ENCODE measurements at places on chromosomes 2 and 18.

DNA sequence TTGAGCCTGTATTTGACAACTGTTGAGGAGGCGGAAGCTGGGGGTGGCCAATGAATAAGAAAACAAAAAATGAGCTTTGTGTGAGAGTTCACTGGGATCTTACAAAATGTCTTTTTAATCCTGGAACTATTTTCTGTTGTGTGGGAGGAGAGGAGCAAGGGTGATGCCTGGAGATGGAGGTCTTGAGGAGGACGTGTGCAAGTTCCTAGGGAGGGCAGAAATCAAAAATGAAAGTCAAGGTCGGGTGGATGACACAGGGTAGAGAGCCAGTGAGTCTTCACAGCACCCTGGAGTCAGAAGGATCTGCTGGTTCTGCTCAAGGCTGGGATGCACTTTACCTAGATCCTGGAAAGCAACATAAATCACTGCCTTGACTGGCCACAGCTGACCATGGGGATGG, 180.3 kb upstream of the PKDCC start:
- DNase-seq = no peak

- DNase-seq = no peak
Observed at GRCh38 chr2:176997074-176997791, 215.4 kb upstream of the HNRNPA3 start.

GRCh38 chr2:37291680-37292079, 33.0 kb downstream of the PRKD3 start:
- DNase-seq = no peak

DNA sequence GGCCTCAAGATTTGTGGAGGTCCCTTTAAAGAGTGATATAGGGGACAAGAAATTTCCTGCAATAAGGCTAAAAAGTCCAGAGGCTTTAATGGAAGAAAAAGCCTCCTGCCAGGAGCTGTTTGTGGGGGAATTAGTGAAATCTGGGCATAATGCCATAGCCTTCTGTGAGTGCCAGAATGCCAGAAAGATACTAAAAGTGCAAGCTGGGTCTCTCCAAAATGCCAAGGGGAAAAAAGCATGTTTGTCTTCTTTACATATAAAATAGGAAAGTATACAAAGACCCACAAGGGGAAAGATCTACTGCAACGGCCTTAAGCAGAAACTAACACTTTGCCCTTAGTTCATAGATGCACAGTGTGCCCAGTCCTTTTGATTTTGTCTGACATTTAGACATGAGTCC, 647.7 kb upstream of the ZNF804A start:
- DNase-seq = no peak

DNA sequence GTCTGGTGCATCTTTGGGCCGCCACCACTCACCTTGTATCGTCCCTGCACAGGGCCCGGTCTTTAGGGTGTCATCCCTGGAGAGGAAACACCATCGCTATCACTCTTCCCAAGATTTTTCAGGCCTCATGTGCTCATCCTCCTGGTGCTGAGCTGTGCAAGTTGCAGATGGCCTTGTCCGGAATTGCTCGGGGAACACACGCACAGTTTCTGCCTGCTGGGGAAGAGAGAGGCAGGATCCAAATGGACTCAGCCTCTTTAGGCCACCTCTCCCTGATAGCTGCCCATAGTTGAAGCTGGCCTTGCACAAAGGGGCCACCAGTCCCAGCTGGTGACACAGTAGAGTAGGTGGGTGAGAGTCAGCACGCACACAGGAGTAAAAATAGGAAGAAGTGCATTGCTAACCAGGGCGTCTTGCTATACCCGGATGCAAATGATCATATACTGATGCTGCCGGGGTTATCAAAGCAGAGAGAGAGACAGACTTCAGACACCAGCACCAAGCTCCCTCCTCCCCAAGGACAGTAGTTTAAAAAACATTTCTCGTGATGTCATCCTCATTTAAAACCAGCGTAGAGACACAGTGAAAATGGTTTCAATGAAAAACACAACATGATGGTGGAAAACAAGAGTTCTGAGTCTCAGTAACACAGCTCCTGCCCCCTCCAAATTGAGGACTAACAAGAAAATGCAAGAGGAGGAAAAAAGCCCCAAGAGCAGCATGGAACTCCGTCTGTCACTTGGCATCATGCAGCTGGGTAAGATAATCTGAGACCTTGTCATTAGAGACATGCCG, 147.5 kb upstream of the NCK2 start:
- no peak for DNase-seq

- no peak for DNase-seq
Observed at GRCh38 chr18:10401521-10401920, 52.9 kb upstream of the APCDD1 start.
